Foreskin keratinocyte (primary cell): ENCODE measurements at places on chromosomes 4 and X.

GRCh38 chrX:10709276-10709675 lies 88.9 kb upstream of the MID1 start:
- DNase-seq: no peak

- DNase-seq: no peak
Measured at GRCh38 chr4:108361886-108362285, 193.2 kb upstream of the LEF1 start.

GRCh38 chr4:61079427-61079826 lies 120.7 kb upstream of the ADGRL3 start:
- DNase-seq: no peak

DNA sequence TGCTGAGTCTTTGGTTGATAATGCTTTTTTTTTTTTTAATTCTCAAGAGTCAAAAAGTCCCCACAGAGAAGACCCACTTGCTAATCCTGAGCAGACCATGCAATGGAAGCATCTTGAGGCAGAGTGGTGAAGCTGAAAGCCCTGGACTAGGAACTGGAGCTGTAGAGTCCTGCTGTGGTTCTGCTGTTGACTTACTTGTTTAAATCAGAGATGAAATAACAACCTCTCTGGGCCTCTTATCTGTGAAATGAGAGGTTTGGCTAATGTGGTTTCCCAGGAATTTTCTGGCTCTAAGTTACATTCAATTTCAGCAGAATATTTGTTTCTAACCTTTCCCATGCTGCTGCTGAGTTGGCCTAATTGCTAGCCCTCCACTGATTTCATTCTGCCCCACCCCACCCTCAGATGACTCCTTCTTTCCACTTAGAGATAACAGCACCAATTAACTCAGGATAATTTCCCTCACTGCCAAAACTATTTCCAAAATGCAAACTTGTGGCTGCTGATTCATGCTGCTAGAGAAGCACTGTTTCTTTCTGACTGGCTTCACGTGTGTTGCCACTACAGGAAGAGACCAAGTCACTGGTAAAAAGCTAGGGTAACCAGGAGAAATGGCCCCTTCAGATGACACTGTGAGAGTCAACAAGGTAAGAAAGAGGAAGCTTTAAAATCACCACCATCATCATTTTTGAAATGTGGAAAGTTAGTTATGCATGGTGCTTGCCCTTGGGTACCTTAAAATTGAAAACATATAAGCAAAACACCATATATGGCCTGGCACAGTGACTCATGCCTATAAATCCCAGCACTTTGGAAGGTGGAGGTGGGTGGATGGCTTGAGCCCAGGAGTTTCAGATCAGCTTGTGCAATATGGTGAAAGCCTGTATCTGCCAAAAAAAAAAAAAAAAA lies 326.4 kb downstream of the DCHS2 start:
- DNase-seq: peak; percentile 64

DNA sequence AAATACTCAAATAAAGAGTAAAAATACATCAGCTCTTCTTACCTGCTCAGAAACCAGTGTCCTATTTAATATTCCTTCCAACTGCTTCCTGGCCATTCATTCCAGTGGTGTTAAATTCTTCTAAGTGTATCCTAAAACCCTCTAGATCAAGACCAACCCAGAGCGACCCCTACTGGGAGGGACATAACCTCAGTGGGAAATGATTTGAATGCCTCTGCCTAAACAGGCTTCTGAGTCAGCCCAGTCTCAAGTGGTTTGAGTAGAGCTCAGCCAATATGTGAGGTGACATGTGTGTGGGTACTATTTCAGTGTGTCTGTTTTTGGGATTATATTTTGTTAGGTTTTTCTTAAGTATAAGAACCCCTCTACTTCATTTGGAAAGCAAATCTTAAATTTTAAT lies 133.6 kb upstream of the ARHGEF9 start:
- peak; percentile 27 for DNase-seq
